ENCODE measurements at places on chromosomes 6 and 20. TPM values are rescaled to one million over a fixed set of nuclear protein-coding genes. Genes with fewer than 3 reads are reported as not detected.

DNA sequence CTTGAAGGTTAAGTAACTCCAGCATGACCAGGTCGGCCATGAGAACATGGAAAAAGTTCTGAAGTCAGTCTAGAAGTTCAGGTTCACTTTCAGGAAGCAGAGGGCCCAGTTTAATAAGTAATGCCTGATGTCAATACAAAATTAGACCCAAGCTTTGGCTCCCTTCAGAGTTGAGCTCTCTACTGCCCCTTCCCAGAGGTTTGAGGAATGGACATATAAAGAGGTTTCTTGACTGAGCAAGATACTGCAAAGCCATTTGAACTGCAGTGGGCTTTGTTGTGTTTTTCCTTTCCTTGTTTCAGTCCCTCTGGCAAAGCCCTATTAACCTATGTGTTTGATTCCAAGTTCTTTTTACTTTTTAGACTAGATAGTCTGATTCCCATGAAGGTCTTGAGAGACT lies 97.8 kb upstream of the PREP start:
- no peaks in the 10 kb centered on the region for H3K36me3 ChIP-seq
- H3K27me3 ChIP-seq, result no peaks in the 10 kb centered on the region
- H3K4me1 ChIP-seq, result no peaks in the 10 kb centered on the region
- H3K4me3 ChIP-seq, result no peak overlapping the region

The HSPA1L gene
- 1.6 TPM for total RNA-seq

DNA sequence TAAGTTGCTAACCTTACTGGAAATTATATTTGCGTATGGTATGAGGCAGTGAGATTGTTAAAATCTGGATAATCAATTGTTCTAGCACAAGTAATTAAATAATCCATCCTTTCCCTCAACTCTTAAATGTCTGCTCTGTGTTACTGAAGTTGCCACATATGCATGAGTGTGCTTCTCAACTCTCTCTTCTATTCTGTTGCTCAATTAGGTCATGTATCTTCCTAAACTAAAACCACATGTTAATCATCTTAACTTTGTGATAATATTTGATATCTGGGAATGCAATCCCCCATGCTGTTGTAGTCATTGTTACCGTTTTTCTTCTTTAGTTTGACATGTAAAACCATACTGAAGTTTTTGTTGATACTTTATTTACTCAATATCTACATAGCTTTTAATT lies 63.5 kb upstream of the STMND1 start:
- DNase-seq, result no peak
- H3K36me3 ChIP-seq, result no peaks in the 10 kb centered on the region
- H3K27me3 ChIP-seq, result no peaks in the 10 kb centered on the region
- no peak overlapping the region for H3K4me3 ChIP-seq
- H3K4me1 ChIP-seq, result no peaks in the 10 kb centered on the region

GRCh38 chr6:166567107-166567506 lies 19.4 kb downstream of the RAMACL start:
- H3K4me1 ChIP-seq, result no peaks in the 10 kb centered on the region
- H3K27me3 ChIP-seq, result no peaks in the 10 kb centered on the region
- no peak for DNase-seq
- H3K36me3 ChIP-seq, result no peaks in the 10 kb centered on the region
- H3K27ac ChIP-seq, result no peak overlapping the region
- H3K4me3 ChIP-seq, result no peak overlapping the region

- no peaks in the 10 kb centered on the region for H3K27me3 ChIP-seq
- peak overlapping the region; percentile 36 for H3K27ac ChIP-seq
- H3K36me3 ChIP-seq, result no peaks in the 10 kb centered on the region
- DNase-seq, result no peak
Observed at GRCh38 chr6:36136034-36136433, 5.7 kb downstream of the MAPK13 start.

The CYP39A1 gene
- total RNA-seq, result 6.9 TPM

DNA sequence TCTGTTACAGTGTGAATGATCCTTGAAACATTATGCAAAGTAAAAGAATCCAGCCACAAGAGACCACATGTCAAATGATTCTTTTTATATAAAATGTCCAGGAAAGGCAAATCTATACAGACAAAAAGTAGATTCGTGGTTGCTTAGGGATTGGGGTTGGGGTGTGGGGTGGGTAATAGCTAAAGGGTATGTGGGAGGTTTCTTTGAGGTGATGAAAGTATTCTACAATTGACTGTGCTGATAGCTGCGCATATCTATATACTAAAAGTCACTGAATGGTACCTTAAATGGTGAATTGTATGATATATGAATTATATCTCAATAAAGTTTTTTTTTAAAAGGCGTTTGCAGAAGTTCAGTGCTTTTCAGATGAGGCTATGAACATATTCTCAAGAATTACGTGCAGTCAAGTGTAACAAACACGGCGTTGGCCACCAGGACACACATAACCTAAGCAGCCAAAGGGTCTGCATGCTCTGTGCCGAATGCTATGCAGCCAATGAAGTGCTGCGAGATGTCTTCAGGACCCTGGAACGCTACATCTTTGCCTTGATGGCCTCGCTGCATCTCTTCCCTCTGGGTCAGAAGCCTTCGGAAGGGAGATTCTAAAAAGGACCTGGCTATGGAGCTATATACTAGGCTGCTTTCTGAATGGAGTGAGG lies 96.9 kb downstream of the SCML4 start:
- DNase-seq, result no peak
- H3K4me1 ChIP-seq, result no peaks in the 10 kb centered on the region
- H3K27me3 ChIP-seq, result no peaks in the 10 kb centered on the region
- H3K27ac ChIP-seq, result no peak overlapping the region

GRCh38 chr6:103797738-103798137 lies 1062.0 kb downstream of the HACE1 start:
- H3K27ac ChIP-seq, result no peak overlapping the region
- H3K4me1 ChIP-seq, result no peaks in the 10 kb centered on the region
- no peak for DNase-seq
- no peak overlapping the region for H3K4me3 ChIP-seq
- H3K27me3 ChIP-seq, result no peaks in the 10 kb centered on the region

GRCh38 chr6:168311410-168312124 lies 8.0 kb downstream of the DACT2 start:
- no peaks in the 10 kb centered on the region for H3K4me1 ChIP-seq
- no peaks in the 10 kb centered on the region for H3K27me3 ChIP-seq
- H3K4me3 ChIP-seq, result no peak overlapping the region
- no peak overlapping the region for H3K27ac ChIP-seq
- H3K36me3 ChIP-seq, result no peaks in the 10 kb centered on the region

DNA sequence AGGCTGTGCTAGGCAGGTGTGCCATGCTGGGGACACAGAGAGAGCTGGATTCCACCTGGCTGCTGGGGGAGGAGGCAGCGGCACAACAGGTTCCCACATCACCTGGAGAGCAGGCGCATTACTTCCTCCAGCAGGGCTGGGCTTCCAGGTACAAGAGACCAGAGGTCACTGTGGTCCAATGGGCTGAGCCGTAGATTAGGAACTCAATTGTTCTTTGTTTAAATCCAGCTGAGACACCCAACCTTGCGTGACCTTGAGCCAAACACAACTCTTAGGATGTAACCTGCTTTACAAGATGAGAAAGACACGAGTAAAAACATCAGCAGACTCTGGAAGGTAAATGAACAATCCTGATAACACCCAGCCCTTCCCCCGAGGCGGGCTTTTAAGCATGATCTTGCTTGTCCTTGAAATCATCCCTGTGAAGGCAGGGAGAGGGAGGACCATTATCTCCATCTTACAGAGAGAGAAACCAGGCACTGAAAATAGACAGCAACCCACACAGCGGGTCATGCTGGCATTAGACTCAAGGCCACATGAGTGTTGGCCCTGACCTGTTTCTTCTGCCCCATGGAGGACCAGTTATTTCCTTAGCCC lies 216.5 kb upstream of the RREB1 start:
- no peak overlapping the region for H3K4me3 ChIP-seq
- H3K27me3 ChIP-seq, result no peaks in the 10 kb centered on the region
- H3K4me1 ChIP-seq, result no peaks in the 10 kb centered on the region
- no peaks in the 10 kb centered on the region for H3K36me3 ChIP-seq
- no peak overlapping the region for H3K27ac ChIP-seq
- DNase-seq, result no peak

The DSP gene
- total RNA-seq, result 2.1 TPM

DNA sequence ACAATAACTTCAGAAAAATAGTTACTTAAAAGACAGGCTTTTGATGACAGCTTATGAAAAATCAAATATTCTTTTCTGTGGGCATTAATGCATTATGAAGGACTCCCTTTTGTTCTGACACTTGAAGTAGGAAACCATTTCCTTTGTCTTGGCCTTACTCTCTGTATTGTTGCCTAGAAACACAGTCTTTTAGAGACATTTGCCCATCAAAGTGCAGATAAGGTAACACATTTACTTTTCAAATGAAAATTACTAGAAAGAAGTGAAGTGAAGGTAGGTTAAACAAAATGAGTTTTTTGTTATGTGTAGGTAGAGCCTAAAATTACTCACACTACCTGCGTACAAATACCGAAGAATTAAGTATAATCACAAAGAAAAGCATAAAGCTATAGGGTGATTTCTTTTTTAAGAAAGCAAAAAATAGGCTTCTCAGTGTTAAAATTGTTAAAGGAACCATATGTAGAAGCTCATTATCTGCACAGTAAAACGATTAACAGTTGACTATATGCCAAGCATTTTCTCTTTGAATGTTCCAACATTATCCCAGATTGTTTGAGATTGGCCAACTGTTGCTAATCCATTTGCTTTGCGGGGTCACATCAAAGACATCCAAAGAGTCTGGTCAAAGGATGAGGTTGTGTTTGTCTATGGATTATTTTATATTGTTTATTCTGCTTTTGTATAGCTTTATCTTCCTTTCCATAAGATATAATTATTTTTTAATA lies 542.0 kb upstream of the RNF217 start:
- no peaks in the 10 kb centered on the region for H3K36me3 ChIP-seq
- no peaks in the 10 kb centered on the region for H3K27me3 ChIP-seq
- H3K4me1 ChIP-seq, result no peaks in the 10 kb centered on the region
- no peak for DNase-seq
- no peak overlapping the region for H3K27ac ChIP-seq

The QKI gene
- 172 TPM for total RNA-seq

GRCh38 chr6:2410656-2411380 lies 165.4 kb upstream of the GMDS start:
- no peak overlapping the region for H3K4me3 ChIP-seq
- no peaks in the 10 kb centered on the region for H3K36me3 ChIP-seq
- no peak for DNase-seq
- H3K27ac ChIP-seq, result no peak overlapping the region
- no peaks in the 10 kb centered on the region for H3K27me3 ChIP-seq

The TBXT gene
- total RNA-seq, result not detected

DNA sequence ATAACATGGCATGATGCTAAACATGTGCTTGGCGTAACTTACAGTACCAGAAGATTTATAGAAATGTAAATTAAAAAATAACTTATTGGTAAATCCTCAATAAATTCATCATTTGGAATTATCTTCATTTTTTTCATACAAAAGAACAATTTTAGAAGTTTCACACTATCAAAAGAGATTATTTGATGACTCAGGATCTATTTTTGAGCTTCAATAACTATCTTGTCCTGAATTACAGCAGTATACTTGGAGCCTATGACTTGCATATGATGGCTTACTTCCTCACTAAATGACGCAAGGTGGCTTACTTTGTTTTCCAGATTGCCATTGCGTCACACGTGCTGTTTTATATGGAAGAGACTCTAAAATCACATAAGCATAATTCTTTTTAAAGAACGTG lies 49.2 kb downstream of the KHDRBS2 start:
- H3K4me3 ChIP-seq, result no peak overlapping the region
- H3K27me3 ChIP-seq, result no peaks in the 10 kb centered on the region
- no peak overlapping the region for H3K27ac ChIP-seq
- no peaks in the 10 kb centered on the region for H3K36me3 ChIP-seq
- no peak for DNase-seq

- DNase-seq, result peak; percentile 67
- no peaks in the 10 kb centered on the region for H3K27me3 ChIP-seq
- H3K4me1 ChIP-seq, result no peaks in the 10 kb centered on the region
- H3K27ac ChIP-seq, result peak within 1 kb of the TSS; percentile 99
- peak within 1 kb of the TSS; percentile 71 for H3K4me3 ChIP-seq
Observed at GRCh38 chr6:38639498-38640215, at the start of gene BTBD9. TSS of gene BTBD9 (minus strand) at chr6:38639929.

DNA sequence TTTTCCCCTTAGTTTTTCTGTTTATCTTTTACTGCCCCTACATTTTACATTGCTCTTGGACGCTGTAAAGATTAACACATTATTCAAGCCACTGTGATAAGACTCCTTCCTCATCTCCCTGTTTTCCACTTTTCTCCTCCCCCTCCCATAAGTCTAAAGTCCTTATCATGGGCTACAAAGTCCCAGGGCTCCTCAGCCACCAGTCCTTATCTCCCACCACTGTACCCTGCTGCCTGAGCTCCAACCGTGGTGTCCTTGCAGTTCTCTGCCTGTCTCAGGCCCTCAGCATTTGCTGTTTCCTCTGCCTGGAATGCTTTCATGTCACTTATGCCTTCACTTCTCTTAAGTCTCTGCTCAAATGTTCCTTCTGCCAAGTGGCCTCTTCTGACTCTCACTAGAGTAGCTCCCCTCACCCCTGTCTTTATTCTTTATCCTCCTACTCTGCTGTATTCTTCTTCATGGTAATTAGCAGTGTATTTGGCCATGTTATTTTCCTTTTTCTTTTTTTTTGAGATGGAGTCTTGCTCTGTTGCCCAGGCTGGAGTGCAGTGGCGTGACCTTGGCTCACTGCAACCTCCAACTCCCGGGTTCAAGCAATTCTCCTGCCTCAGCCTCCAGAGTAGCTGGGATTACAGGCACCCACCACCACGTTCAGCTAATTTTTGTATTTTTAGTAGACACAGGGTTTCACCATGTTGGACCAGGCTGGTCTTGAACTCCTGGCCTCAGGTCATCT lies 10.8 kb upstream of the LATS1 start:
- no peaks in the 10 kb centered on the region for H3K4me1 ChIP-seq
- H3K27ac ChIP-seq, result no peak overlapping the region
- H3K27me3 ChIP-seq, result no peaks in the 10 kb centered on the region
- no peak overlapping the region for H3K4me3 ChIP-seq
- peaks cover 8% of the 10 kb centered on the region for H3K36me3 ChIP-seq

The FAM83C gene
- total RNA-seq, result 0.15 TPM

DNA sequence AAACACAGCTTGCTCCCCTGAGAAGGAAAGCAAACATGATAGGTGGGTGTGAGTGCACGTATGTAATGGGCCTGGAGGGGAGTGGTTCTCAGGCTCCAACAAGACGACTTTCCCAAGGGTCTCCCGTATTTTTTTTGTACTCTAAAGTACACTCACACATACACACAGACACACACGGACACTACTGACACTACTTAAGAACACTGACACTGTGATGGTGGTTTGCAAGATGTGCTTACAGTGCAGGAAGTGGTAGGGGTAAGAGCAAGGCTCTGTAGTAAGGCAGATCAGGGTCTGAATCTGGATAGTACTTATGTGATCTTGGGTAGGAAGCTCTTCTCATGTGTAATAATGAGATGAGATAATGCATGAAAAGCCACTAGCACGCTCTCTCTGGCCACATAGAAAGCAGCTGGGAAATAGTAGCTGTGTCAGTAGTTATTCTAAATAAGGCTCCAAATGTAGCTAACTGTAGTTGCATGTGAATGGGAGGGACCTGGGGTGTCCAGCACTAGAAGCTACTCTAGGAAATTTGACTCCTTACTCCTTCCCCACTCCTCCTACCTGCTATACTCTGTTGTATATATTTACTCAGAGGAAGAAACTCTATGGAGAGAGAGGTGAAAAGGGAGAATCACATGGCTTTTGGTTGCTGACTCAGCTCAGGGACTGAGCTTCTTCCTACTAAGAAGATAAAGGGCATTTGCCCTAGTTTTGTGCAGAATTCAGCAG lies 8.4 kb upstream of the ZBTB24 start:
- no peak overlapping the region for H3K4me3 ChIP-seq
- no peaks in the 10 kb centered on the region for H3K36me3 ChIP-seq
- H3K4me1 ChIP-seq, result no peaks in the 10 kb centered on the region
- H3K27ac ChIP-seq, result no peak overlapping the region
- no peaks in the 10 kb centered on the region for H3K27me3 ChIP-seq
